ENCODE measurements at places on chromosomes 3 and 15. TPM values are rescaled to one million over a fixed set of nuclear protein-coding genes. Genes with fewer than 3 reads are reported as not detected.

RPUSD2 gene
- 9.3 TPM for total RNA-seq

SHQ1 gene
- total RNA-seq = 26.8 TPM

NAALADL2 gene
- 7.3 TPM for total RNA-seq

SPESP1 gene
- total RNA-seq = 4.2 TPM

TPRG1 gene
- 0.56 TPM for total RNA-seq

FEZF2 gene
- not detected for total RNA-seq

ARGFX gene
- not detected for total RNA-seq

LRRN1 gene
- total RNA-seq = under 0.01 TPM

All from regular cardiac myocyte (primary cell).